ENCODE measurements at places on chromosomes 16 and 17. TPM values are rescaled to one million over a fixed set of nuclear protein-coding genes. Genes with fewer than 3 reads are reported as not detected.

DNA sequence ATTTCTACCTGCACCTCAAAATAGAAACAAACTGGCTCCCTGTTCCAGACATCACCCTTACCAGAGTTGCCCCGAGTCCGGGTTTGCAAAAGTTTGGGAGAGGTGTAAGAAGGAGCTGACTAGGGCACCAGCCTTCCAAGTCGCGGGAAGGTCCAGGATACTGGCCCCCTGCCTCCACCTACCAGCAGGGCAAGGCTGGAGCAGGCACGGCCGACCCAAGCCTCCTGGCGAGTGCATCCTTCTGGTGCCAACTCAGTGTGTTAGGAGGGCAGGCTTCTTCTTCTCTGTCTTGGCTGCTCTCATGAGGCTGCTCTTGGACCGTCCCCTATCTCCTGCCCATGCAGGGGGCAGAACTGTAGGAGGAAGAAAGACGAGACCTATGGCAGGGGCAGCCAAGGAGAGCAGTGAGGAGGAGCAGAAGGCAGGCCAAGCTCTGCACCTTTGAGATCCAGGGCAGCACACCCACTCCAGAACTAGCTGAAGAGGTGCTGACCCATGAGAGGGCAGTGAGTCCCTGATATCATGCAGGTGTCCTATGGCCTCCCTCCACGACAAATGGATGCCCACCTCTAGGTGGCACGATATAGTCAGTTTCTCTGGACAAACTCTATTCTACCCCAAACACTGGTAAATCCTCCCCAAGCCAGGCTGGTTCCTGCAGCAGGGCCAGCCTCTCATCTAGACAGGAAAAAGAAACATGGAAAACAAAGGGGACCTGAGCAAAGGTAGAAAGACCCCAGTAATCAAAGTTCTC lies 54.4 kb downstream of the CYTH1 start:
- no peak for DNase-seq

DNA sequence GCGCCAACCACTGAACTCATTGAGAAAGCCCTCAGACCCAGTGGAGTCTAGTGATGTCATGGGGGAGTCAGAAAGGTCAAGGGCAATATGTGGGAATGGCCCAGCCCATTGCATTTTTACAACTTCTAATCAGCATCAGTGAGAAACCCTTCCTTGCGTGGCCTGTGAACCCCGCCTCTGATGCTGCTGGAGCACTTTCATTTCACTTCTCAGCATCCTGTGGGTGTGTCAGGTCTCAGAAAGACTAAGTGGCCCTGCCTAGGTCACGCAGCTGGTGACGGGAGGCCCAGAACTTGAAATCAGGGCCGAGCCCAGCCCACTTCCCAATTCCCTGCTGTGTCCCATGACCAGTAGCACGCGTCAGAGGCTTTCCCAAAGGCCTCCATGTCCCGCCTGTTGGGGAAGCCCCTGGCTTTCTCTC lies 6.1 kb downstream of the DNAI2 start:
- DNase-seq, result no peak

DNA sequence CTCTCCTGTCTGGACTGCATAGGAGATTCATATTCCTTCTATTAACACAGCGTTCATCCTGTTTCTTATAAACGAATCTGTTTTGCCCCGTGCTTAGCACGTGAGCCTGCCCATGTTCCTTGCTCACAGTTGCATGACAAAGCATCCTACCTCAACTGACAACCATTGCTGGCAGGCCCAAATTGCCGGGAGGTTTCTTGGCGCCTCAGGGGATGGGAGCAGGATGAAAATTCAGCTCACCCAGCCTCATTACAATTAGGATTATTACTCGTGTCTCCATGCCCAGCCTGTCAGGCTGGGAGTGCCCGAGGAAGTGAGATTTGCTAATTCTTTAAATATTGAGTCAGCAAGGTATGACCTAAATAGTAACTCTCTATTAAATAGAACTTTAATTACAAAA lies 36.7 kb upstream of the HELZ start:
- no peak for DNase-seq

DNA sequence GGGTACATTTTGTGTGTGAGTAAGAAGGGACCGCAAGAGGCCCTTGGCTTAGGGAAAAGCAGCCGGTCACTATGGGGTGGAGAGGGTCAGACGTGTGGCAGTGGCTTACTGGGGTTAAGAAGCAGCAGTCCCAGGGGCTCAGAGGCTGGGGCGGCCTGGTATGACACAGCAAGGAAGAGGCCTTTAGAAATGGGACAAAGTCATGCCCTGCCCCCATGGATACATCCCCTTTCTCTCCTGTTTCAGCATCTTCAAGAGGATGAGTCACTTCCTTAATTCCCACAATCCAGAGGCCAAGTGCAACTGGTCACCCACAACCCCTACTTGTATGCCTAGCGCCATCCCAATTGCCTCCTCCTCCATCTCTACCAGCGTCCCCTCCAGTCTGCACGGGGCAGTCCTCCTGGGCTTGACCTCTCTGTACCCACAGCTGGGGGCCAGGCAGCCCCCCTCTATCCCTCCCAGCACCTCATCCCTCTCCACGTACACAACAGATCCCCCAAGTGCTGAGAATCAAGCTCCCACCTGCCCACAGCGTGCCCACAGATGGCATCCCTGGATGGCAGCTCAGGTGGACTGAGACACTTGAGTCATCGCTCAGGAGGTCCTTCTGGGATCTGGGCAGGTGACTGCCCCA lies 6.9 kb upstream of the EFTUD2 start:
- DNase-seq, result no peak

DNA sequence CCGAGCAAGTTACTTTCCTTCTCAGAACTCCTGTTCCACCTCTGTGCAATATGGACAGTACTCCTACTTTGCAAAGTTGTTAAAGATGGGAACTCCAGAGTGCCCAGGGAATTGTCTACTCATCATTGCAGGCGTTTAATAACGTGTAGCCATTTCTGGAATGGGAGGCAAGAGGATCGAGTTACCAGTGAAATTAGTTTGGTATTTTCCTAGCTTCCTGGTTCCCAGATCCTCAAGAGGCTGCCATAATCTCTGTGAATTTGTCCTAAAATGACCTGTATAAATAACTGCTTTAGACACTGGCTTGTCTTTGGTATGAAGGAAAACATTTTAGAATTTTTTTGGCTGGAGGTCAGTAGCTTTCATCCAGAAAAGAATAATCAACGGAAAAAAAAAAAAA lies 27.7 kb downstream of the WWOX start:
- DNase-seq, result no peak

DNA sequence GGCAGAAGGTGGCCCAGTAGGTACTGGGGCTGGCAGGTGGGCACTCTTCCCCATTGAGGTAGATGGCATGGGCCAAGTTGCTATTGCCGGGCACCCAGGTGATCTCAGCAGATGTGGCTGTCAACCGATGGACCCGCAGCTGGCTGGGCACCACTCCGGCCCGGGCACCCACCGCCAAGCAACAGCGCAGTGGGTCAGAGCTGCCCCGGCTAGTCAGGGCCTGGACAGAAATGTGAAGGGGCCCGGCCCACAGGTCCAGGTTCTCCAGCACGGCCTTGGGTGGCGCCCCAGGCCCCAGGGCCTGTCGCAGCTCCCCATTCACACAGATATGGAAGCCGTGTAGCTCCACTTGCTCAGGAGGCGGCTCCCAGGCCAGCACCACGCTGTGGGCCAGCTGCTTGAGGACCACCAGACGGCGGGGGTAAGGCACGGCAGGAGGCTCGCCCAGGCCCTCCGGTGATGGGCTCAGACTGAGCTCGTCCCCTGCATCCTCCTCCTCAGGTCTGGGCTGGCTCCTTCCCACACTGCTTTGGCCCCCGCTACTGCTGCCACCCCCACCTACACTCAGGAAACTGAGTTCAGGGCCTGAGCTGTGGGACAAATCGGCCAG lies 16.5 kb downstream of the TSPOAP1 start:
- no peak for DNase-seq

GRCh38 chr16:19843371-19843770 lies 41.3 kb downstream of the GPRC5B start:
- no peak for DNase-seq

- no peak for DNase-seq
These were observed 94.6 kb upstream of the TBX2 start for GRCh38 chr17:61305024-61305423.

Gene KRT27
- not detected for total RNA-seq

Gene SMIM5
- 3.0 TPM for total RNA-seq
